Upper lobe of left lung (tissue), 6 donors: ENCODE measurements at places on chromosomes 5 and 9.

DNA sequence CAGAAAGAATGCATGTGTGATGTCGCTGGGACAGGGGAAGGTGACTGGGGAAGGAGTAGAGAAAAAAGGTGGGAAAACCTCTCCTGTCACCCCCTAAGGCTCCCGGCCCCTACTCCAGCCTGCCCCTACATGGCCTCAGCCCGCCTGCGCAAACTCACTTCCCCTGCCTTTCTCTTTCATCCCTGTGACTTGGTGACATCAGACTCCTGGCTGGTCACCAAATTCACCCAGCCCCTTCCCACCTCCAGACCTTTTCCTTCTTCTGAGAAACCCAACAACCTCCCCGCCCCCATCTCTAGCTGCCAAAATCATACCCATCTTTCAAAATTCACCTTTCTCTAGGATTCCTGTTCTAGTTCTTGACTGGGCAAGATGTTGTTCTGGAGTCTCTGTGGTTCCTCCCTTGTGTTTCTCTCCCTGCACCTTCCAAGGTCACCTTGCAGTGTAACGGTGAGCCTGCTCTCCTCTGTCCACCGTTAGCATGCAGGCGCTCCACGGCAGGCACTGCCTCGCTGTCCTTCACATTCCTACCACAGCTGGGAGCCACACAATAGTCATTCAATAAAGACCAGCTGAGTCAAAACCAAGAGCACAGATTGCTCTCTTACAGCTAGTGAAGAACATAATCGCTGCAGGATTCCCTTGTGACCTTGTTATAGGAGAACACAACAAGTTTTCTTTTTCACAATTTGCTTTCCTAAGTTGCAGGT lies 134.5 kb downstream of the FANCC start:
- H3K27me3 ChIP-seq: no peaks in the 10 kb centered on the region
- no peak overlapping the region for H3K4me3 ChIP-seq
- H3K36me3 ChIP-seq: no peaks in the 10 kb centered on the region
- no peak overlapping the region for H3K27ac ChIP-seq
- peaks cover under 1% of the 10 kb centered on the region for H3K4me1 ChIP-seq

DNA sequence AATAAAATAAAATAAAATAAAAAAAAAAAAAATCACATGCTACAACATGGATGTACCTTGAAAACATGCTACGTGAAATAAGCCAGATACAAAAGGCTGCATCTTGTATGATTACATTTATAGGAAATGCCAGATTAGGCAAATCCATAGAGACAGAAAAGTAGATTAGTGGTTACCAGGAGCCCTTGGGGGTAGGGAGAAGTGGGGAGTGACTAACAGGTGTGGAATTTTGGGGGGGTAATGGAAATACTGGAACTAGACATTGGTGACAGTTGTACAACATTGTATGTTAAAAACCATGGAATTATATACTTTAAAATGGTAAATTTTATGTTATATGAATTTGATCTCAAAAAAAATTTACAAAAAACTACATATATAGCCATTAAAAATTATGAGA lies 47.3 kb downstream of the SLC1A1 start:
- H3K27ac ChIP-seq: no peak overlapping the region
- no peak overlapping the region for H3K4me3 ChIP-seq
- peaks cover 7% of the 10 kb centered on the region for H3K36me3 ChIP-seq

DNA sequence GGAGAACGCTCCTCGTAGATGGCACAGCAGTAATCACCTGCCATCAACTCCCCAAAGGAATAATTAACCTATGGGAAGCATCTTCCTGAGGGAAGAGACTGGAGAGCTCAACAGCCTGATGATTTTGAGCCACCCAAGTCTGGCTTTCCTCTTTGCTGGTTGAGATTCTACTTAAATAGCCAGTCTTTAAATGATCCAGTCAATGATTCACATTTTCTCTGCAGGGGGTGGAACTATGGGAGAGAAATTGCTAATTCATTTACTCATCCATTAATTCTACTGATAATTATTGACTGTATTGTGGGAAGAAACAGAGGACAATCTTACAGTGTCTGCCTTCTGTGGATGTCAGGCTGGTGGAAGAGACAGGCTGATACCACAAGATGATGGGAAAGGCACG lies 355.0 kb upstream of the PANK3 start:
- no peaks in the 10 kb centered on the region for H3K36me3 ChIP-seq
- no peaks in the 10 kb centered on the region for H3K27me3 ChIP-seq
- no peaks in the 10 kb centered on the region for H3K4me1 ChIP-seq

- no peaks in the 10 kb centered on the region for H3K27me3 ChIP-seq
- no peak overlapping the region for H3K4me3 ChIP-seq
- peak; percentile 80 for DNase-seq
- H3K36me3 ChIP-seq: no peaks in the 10 kb centered on the region
Measured at GRCh38 chr5:132466433-132467286, 23.9 kb downstream of the IRF1 start.
